ENCODE measurements at places on chromosomes 13 and 19.

GRCh38 chr19:53991224-53992113 lies at the start of gene CACNG6:
CACNG6 (plus strand) TSS chr19:53991637; CDS start chr19:53992878, 1,241 bp downstream.
- DNase-seq: no peak

DNA sequence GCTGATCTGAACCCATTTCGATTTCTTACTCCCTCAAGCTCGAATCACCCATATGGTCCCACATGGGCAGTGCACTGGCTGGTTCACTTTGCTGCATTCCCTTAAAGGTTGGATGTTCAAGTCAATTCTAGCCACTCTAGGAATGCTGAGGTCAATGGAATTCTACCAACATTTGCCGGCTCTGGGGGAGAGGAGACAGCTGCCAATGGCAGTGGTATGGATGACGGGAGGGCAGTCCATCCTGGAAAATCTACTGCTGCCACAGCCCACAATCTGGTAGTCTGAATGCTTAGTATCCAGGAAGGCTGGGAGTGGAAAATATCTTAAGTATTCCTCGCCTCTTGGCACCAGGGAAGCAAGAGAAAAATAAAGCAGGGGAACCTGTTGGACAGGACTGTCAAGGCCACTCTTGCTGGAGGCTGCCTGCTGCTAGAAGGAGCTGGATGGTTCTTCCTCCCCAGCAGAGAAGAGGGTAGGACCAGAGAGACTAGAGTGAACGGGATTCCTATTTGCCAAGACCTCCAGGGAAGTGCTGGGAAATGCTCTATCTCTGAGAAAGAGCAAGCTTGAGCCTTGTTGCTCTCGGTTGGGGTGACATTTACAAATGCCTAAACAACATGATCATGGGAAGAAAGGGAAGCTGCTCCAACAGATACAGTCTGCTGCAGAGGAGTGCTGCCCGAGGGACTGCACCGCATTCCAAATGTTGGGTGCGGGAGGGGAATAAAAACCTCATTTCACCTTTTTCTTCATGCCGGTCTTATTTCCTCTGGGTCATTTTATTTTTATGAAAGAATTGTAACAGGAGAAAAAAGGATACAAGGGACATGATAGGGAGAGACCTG lies 20.7 kb upstream of the HMGB1 start:
- no peak for DNase-seq

- no peak for DNase-seq
Measured at GRCh38 chr13:79846386-79846785, 365.4 kb downstream of the NDFIP2 start.

DNA sequence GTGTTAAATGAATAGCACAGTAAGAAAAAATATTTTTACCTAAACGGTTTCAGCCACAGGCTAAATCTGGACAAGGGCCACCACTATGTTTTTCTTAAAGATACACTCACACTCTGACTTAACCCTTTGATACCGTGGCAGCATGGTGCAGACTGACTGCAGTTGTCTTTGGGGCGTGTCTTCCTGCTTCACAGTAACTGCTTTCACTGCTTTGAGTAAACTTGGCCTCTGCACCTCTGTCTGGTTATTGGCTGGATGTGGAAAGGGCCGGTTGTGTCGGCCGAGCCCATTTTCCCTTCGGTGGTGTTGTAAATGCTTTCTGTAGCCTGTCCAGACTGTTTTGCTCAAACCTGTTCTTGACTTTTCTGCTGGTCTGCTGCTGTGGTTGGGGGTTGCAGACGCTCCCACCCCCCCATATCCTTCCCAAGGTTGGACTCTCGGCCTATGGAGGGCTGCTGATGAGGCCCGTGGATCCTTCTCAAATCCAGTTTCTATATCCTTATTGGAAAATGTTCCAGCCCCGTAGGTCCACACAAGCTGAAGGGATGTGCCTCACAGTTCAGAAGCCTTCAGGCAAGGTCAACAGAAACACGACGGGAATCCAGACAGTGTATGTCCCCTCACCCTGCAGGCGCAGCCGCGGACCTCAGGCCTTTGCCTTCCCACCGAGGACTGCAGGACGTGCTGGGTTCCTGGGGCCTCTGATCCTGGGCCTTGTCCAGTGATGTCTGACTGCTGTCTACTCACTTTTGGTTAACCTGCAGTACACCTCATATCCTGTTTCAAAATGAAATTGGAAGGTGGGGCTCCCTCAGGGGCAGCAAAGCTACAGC lies 90.2 kb upstream of the RNF113B start:
- DNase-seq: no peak
